Stimulated activated CD4-positive, alpha-beta T cell treated with anti-CD3 and anti-CD28 coated beads, Interleukin-1b, Interleukin-23, amount 100 ng/mL, for 24 hours (primary cell): ENCODE measurements at places on chromosomes 2 and 18.
A peak's percentile ranks its signal among the peaks of the same experiment; 100 is the strongest.

DNA sequence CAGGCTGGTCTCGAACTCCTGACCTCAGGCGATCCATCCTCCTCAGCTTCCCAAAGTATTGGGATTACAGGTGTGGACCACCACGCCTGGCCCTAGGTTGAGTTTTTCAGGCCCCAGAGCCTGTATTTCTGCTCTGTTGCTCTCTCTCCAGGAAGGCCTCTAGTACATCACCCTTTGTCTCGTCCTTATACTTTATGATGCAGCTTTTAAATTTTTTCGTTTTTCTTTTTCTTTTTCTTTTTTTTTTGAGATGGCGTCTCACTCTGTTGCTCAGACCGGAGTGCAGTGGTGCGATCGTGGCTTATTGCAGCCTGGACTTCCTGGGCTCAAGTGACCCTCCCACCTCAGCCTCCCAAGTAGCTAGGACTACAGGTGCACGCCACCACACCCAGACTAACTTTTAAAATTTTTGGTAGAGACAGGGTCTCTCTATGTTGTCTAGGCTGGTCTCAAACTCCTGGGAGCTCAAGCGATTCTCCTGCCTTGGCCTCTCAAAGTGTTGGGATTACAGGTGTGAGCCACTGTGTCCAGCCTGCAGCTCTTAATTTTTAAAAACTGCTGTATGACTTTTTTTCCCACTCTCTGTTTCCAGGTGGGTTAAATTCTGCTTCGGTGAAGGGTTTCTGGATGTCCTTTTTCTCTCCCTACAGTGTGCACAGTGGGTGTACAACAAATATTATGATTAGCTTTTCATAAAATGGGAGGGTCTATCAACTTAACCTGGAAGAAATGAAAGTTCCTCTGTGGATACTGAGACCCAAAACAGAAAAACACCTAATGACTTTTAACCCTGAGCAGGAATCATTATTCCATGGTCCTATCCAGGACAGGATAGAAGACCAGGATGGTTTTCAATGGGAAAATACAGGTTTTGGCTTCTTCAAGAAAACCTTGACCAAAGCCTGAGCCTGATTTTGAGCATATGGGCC lies 47.9 kb downstream of the DDX1 start:
- DNase-seq: no peak

GRCh38 chr18:51724790-51725721 lies 527.6 kb upstream of the MEX3C start:
- DNase-seq: no peak

GRCh38 chr2:118148809-118149208 lies 60.5 kb downstream of the INSIG2 start:
- DNase-seq: no peak

GRCh38 chr2:101842471-101842870 lies 145.0 kb downstream of the MAP4K4 start:
- DNase-seq: no peak

- DNase-seq: no peak
Measured at GRCh38 chr2:188898261-188898660, 75.9 kb upstream of the COL3A1 start.

DNA sequence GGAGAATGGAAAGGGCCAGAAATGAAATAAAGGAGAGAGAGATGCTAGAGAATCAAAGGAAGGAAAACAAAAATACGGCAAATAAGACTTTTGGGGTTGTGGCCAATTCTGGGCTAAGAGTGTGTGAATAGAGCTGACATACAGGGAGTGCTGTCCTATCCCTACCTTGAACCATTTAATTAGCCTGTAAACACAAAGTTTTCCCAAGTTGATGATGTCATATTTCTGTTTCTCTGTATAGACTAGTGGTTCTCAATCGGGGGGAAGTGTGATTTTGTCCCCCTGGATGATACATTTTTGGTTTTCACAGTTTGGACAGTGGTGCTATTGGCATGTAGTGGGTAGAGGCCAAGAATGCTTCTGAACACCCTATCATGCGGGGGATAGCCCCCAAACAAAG lies 148.8 kb downstream of the ACTR3 start:
- DNase-seq: no peak

- DNase-seq: no peak
Measured at GRCh38 chr2:131542438-131543384, 15.0 kb downstream of the CCDC74A start.

- DNase-seq: no peak
Measured at GRCh38 chr2:64404743-64405142, 49.2 kb upstream of the LGALSL start.

DNA sequence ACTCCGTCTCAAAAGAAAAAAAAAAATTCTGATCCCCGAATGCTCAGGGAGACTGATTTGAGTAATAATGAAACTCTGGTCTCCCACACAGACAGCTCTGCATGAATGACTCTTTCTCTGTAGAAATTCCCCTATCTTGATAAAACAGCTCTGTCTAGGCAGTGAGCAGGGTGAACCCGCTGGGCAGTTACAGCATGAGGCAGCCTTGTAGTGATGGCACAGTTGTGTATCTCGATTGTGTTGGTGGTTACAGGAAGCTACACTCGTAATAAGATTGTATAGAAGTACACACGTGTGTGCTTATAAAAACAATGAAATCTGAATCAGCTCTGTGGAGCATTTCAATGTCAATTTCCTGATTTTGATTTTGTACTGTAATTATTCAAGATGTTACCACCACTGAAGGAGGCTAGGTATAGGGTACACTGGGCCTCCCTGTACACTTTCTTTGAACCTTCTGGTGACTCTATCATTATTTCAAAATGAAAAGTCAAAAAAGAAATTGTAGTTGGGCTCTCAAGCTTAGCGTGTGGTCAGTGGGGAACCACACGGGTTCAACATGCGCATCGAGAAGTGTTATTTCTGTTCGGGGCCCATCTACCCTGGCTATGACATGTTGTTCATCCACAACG lies 34.9 kb upstream of the ATP8B1 start:
- DNase-seq: peak; percentile 30
